ENCODE measurements at places on chromosomes 5 and 9.

DNA sequence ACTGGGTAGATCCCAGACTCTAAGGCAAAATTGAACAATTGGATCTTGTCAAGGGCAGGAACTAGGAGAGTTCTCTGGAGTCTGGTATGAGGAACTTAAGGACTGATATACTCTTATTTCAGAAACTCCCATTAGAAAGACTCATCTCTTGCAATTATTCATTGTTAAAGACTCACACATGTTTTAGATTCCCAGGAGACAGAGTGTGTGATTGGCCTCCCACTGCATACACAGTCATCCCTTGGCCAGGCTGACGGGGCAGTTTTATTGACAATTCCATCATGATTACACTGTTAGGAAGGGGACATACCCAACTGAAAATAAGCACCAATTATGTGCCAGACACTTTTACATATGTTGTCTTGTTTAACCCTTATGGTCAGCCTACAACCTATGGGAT, 347.2 kb downstream of the DMAC1 start:
- DNase-seq, result no peak

DNA sequence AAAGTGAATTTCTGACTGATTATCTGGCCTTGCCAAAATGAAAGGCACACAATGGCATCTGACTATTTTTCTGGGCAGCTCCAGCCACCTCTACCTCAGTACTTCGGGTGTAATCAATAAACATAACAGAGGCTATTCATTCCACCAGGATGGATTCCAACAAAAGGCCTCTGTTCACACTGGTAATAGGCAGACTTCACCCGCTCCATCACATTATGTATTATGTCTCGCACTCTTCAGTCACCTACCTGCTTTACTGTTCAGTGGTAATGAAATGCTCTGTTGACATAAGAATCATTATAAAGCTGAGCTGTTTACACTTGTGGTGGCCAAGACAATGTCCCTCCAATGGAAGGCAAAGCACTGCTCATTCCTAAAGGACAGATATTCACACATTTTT, 1333.7 kb upstream of the WWC1 start:
- no peak for DNase-seq

DNA sequence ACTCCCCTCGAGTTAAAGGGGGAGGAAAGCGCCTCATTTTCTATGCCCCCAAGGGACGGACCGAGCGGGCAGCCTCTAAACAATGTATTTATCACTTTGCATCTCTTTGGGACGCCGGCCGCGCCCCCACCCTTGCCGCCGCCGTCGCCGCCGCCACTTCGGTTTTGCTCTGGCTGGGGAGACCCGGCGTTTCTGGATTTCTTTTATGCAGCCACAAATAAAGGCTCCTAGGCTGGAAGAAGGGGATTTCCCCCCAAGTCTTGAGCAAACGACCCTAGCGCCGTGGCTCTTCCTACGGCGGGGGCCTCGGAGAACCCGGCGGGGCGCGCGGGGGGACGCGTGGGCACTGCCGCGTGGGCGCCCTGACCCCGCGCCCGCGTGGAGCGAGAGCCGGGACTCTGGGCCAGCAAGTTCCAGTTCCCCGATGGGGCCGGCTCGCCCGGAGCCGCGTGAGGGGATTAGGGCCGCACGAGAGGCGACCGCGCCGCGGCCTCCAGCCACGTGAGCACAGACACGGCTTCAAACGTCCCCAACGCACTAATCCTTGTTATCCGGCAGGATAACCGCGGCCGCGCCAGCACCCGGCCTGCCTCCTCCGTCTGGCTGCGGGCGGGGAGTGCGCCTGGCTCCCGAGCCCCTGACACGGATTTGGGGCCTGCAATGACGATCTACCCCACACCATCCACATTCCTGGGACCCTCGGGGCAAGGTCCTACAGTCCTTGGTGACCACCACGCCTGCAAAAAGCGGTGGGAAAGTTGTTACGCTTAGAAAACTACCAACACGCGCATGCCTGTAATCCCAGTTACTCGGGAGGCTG, 7.9 kb upstream of the NEUROG1 start:
- DNase-seq, result no peak

DNA sequence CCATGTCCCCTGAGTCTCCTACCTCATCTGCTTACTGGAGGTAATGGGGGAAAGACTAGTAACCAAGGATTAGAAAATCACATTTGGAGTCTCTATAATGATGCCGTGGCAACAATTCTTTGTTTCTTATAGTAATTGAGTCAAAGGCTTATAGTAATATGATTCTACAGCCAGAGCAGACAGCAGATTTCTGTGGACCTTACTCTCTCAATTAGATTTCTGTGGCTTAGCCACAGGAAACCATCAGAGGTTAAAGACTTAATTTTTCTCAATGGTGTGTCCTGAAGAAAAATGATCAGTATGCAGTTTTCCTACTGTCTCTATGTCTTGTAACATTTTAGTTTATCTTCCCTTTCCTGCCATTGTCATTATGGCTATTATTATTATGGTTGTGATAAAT, 59.3 kb upstream of the CD180 start:
- DNase-seq, result no peak

- no peak for DNase-seq
Measured at GRCh38 chr9:37486256-37486615, 488 bp downstream of the POLR1E start.

DNA sequence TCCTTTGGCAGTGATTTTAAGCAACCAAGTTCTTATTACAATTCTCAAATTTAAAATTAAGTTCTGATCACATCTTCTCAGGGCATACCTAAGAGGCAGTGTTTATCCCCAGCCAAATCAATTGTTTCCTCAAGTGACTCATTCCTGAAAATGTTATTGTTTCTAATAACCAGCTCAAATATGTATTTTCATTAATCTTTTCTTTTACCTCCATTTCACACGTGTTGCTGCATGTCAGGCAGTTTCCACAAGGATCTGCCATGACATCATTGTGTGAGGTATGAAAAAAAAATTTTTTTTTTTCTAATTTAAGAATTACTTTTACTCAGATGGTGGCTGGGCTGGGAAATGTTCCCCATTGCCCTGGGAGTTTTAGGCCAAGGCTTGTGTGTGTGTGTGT, 113.0 kb upstream of the NTRK2 start:
- DNase-seq, result no peak

DNA sequence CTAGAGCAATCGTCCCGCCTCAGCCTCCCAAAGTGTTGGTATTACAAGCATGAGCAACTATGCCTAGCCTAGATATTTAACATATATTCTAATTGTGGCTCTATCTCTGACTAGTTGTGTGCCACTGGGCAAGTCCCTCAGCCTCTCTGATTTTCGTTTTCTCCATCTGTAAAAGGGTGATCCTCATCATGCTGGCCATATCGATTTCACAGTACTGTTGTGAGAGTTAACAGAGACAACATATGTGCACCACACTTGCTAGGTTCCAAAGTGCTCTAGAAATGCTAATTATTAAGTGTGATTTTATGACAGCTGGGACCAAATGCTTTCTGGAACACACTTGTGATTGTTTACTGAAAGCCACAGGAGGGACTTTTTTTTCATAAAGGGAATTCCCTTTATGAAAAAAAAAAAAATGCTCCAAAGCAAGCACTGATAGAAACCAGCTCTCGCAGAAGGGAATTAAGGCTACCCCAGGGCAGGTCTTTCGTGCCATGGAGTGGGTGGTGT, 78.5 kb upstream of the EPB41L4B start:
- DNase-seq, result no peak

- no peak for DNase-seq
Measured at GRCh38 chr9:120756531-120756930, 36.7 kb downstream of the FBXW2 start.

- DNase-seq, result no peak
Measured at GRCh38 chr5:132267166-132267739, 9.8 kb downstream of the PDLIM4 start.

GRCh38 chr5:136420168-136420898, 55.0 kb upstream of the TRPC7 start:
- DNase-seq, result no peak

DNA sequence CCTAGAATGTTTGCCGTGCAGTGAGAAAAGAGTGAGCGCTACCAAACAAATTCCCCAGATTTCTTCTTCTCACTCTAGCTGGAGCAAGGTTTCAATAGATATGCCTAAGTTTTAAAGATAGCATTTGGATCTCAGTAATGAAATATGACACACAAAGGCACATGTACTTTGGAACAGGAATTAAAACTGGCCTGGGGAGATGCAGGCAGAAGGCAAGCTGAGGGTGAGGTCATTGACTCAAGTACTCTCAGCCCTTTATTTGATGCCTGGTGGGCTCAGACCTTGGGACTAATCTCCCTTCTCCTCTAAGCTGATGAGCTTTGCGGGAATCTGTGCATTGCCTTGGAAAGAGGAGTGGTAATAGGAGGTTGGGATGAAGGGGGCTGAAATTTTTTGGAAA, 323.3 kb upstream of the SLC30A5 start:
- no peak for DNase-seq

DNA sequence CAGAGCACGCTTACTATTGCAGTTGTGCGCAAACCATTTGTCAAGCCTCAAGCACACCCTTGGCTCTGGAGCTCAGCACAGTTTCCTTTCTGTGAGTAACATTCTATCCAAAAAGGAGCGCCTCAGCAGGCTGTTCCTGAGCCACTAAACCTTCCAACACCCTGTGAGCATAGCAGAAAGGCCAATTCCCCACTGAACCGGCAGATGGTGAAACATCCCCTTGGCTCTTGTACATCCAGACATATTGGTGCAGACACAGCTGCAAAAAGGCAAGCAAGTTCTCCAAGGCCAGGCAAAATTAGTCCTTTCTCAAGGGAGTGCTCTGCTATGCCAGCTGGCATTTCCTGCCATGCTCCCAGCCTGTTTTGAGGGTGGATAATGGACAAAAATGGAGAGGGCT, 44.1 kb upstream of the CEMIP2 start:
- no peak for DNase-seq

DNA sequence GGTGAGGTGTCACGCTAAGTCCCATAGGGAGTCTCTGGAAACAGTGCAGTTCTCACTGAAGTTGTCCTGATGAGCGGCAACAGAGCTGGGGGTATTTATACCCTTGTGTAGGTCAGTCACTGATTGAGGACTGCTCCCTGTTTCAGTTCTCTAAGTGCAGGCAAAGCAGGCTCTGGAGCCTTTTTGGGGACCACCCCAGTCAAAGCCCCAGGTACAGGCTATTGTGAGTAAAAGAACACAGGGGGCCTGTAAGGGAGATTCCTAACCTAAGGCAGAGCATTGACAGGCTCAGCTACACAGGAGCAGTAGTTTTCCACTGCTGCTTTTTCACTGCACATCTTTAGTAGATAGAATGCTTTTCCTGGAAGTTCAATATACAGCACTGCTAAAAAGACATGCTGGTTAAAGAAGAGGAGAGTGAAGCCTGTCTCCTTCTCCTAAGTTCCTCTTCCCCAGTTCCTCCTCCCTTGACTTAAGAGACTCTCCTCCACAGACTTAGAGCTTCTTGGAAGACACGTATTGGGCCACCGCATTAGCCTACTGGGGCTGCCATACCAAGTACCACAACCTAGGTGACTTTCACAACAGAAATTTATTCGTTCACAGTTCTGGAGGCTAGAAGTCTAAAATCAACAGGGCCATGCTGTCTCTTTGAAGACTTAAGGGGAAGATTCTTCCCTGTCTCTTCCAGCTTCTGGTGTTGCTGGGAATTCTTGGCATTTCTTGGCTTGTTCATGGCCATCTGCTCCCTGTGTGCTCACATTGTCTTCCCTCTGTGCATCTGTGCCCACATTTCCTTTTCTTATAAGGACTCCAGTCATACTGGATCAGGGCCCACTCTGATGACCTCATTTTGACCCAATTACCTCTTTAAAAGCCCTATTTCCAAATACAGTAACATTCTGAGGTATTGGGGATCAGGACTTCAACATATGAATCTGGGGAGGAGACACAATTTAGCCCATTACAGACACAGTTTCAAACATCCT, 221.0 kb downstream of the ESM1 start:
- no peak for DNase-seq

DNA sequence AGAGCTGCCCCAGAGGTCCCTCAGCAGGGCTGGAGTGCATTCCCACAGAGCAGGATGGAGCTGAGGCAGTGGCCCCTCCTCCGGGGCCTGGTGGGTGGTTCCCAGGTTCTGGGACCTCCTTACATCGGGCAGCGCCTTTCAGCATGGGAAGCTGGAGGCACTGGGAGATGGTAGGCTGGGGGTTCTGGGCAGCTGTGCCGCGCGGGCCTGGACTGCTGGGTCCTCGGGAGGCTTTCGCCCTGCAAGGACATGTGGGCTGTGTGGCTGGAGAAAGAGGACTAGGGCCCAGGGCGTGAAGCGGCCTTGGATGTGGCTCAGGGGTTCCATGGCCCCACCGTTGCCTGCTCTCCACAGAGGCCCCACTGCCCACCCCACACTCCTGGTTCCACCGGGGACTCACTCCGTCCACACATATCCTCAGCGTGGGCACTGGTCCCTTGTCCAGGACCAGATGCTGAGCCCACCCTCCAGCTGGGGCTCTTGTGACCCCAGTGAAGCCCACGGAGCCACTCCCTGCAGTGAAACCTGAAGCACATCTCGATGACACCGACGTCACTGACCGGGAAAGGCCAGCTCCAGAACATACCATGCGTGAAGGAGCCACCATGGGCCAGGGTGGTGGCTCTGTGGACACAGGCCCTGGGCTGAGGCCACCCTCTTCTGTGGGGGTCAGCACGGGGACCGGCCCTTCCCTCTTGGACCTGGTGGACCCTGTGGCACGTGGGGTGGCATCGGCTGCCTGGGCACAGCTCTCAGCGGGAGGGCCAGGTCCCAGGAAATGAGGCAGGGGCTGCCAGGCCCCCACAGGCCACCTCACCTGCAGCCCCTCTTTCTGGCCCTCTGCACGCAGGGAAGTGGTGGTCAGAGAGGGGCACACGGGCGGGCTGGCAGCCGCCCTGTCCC, 31.5 kb upstream of the NKD2 start:
- DNase-seq, result no peak

DNA sequence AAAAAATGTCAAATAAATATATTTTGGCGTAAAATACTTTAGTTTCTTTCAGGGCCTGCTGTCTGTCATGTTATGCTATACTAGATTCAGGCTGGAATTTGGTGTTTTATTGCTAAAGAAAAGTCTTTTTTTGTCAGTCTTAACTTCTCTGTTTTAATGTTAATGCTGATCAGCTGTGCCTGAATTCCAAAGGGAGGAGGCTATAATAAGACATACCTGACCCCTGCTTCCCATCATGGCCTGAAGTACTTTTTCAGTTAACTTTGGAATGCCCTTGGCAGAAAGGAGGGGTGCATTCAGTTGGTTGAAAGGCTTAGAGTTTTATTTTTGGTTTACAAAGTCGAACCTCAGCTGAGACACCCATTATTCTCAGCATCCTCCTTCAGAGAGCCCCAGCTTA, 58.1 kb upstream of the PANK3 start:
- no peak for DNase-seq

GRCh38 chr5:106633825-106634224, 1036.9 kb downstream of the EFNA5 start:
- no peak for DNase-seq

DNA sequence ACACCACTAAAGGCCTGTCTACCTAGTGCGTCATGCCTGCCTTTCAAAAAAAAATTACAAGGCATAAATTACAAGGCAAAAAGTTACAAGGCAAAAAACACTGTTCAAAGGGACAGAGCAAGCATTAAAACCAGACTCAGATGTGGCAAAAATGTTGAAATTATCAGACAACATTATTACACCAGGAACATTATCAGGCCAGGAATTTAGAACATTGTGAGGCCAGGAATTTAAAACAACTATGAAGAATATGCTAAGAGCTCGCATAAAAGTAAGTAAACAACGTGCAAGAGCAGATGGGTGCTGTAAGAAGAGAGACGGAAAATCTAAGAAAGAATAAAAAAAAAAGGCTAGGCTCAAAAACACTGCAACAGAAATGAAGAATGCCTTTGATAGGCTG, 18.2 kb upstream of the MLANA start:
- no peak for DNase-seq

- DNase-seq, result no peak
Measured at GRCh38 chr5:78060421-78060820, 234.1 kb downstream of the AP3B1 start.
